SJCRH30 (cell line): ENCODE measurements at places on chromosomes 3 and 15.
A peak's percentile ranks its signal among the peaks of the same experiment; 100 is the strongest.

- no peak for DNase-seq
These were observed 59.3 kb downstream of the CTDSPL start for GRCh38 chr3:37921025-37921424.

- DNase-seq: no peak
These were observed 32.9 kb upstream of the ACAD9 start for GRCh38 chr3:128846486-128846891.

DNA sequence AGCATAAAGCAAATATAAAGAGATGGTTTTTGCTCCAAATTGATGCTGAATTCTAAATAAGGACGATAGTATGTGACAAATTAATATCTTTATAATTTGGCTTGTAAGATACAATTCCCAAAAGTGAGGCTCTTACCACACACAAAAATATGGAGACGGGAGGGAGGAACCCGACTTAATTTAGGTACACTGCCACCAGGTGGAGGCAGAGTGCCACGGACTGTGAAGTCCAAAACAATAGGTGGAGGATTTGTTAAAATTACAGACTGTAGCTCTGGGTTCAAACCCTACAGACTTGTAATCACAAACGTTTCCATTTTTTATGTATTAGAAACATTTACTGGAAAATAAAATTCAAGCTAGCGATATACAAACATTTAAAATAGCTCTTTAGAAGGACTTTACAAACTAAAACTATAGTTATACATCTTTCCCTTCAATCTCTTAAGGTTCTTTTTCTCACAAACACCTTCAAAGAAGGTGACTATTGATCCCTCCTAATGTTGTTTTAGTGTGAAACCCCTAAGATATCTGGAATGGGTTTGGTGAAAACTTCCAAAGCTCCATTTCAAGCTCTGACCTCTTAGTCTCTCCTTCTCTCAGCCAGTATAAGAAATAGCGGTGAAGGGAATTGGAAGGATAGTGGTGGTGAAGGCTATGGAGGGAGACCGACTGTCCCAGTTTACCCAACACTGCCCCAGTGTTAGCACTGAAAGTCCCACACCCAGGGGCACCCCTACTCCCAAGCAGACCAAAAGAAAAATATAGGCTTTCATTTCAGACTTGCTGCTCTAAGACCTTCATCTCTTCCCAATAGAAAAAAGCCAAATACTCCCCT lies 89.7 kb downstream of the AQP9 start:
- peak; percentile 92 for DNase-seq

DNA sequence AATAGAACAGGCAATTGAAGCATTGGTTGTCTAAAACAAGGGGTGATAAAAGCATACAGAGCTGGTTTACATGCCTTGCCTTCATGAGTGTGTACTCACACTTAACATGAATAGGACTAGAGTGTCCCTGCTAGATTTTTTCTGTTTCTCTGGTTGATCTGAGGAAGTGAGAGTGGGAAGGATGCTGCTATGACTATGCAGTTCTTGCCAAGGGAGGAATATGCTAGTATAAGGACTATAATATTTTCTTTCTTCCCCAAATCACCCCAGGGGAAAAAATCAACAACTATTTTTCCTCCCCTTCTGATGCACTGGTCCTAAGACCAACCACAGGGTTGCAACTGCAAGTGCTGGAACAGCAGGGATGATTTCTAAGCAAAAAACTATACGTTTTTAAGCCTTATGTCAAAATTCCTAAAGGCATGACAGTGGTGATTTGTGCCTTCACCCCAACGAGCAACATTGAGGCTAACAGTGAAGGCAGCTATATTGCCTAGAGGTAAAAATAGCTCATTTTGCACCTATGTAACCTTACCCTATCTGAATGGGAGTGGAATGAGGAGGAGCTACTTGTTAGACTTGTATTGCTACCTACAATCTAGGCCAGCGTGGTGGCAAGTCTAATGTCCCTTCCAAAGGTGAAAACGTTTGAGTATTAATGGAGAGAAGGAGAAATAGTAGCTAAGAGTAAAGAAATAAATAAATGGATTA lies 33.5 kb upstream of the USP8 start:
- DNase-seq: no peak

- no peak for DNase-seq
These were observed 28.8 kb downstream of the ST6GAL1 start for GRCh38 chr3:186959029-186959624.

DNA sequence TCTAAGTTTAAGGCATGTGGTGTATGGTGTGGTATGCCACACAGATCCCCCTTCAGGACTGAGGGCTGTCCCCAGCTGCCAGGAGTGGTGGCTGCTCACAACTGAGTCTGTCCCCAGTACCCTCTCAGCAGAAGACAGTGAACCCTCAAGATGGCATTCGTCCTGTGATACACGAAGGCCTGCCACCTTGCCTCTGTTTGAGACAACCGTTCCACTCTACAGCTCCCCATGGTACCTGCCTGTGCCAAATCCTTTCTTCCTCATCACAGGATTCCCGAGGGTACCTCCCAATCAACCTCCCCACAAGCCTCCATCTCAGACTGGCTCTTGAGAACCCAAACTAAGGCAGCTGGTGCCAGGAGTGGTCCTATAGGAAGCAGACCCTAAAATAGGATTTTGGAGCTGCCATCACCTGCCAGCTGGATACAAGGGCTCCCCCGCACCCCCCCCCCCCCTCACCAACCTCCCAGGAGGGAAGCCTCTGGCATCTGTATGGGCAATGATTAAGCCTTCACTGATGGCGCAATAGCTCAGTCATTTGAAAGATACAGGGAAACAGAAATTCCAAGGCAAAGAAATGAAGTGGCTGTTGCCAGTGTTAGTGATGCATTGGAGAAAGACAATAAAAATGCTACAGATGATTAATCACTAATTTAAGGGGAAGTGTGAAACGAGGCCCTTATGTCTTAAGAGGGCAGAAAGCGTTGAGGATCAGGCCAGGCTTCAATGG lies 230.0 kb upstream of the LYSMD4 start:
- no peak for DNase-seq

GRCh38 chr3:86563400-86563970 lies 427.5 kb downstream of the VGLL3 start:
- peak; percentile 63 for DNase-seq

DNA sequence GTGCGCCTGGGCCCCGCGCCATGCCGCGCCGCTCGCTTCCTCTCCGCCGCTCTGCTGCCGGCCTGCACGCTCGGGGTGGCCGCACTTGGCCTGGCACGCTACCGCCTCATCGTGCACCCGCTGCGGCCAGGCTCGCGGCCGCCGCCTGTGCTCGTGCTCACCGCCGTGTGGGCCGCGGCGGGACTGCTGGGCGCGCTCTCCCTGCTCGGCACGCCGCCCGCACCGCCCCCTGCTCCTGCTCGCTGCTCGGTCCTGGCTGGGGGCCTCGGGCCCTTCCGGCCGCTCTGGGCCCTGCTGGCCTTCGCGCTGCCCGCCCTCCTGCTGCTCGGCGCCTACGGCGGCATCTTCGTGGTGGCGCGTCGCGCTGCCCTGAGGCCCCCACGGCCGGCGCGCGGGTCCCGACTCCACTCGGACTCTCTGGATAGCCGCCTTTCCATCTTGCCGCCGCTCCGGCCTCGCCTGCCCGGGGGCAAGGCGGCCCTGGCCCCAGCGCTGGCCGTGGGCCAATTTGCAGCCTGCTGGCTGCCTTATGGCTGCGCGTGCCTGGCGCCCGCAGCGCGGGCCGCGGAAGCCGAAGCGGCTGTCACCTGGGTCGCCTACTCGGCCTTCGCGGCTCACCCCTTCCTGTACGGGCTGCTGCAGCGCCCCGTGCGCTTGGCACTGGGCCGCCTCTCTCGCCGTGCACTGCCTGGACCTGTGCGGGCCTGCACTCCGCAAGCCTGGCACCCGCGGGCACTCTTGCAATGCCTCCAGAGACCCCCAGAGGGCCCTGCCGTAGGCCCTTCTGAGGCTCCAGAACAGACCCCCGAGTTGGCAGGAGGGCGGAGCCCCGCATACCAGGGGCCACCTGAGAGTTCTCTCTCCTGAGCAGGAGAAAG lies 951 bp downstream of the GPR62 start:
- DNase-seq: no peak

- no peak for DNase-seq
These were observed 228.1 kb downstream of the ADAMTS9 start for GRCh38 chr3:64459711-64460110.

GRCh38 chr15:48381861-48382260 lies 50.6 kb downstream of the DUT start:
- no peak for DNase-seq

DNA sequence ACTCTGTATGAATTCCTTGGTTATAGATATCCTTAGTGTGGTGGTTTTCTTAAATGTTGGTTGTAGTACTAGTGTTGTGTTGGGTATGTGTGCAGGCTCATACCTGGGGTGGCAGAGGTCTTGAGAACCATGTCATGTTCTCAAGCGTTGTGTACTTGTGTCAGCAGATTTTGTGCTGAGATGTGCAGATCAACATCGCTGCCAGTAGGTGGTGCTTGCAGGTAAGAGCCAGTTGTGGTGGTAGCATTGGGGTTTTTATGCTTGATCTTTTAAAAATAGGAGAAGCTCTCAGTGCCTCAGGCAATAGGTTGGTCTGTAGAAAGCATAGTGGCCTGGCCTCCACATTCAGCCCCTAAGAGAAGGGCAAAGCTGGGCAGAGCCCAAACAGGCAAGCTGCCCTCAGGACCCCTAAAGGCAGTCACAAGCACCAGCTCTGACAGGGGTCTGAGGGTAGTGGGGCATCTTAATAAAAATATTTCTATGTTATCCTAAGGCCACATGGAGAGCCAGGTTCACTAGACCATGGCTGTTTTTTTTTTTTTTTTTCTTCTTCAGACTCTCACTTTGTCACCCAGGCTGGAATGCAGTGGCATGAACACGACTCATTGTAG lies 164.0 kb downstream of the IL20RB start:
- peak; percentile 79 for DNase-seq

GRCh38 chr15:88701561-88702095 lies 62.8 kb downstream of the ISG20 start:
- DNase-seq: peak; percentile 21

DNA sequence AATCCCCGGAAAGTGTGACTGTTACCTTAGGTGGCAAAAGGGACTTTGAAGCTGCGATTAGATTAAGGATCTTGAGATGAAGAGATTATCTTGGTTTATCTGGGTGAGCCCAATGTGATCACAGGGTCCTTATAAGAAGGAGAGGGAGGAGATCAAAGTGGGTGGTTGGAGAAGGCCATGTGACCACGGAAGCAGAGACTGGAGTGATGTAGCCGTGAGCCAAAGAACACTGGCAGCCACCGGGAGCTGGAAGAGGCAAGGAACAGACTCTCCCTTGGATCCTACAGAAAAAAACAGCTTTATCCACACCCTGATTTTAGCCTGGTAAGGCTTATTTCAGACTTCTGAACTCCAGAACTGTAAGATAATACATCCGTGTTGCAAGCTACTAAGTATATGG lies 29.9 kb downstream of the CRABP1 start:
- no peak for DNase-seq

GRCh38 chr15:35327789-35328188 lies 218.2 kb downstream of the DPH6 start:
- no peak for DNase-seq

DNA sequence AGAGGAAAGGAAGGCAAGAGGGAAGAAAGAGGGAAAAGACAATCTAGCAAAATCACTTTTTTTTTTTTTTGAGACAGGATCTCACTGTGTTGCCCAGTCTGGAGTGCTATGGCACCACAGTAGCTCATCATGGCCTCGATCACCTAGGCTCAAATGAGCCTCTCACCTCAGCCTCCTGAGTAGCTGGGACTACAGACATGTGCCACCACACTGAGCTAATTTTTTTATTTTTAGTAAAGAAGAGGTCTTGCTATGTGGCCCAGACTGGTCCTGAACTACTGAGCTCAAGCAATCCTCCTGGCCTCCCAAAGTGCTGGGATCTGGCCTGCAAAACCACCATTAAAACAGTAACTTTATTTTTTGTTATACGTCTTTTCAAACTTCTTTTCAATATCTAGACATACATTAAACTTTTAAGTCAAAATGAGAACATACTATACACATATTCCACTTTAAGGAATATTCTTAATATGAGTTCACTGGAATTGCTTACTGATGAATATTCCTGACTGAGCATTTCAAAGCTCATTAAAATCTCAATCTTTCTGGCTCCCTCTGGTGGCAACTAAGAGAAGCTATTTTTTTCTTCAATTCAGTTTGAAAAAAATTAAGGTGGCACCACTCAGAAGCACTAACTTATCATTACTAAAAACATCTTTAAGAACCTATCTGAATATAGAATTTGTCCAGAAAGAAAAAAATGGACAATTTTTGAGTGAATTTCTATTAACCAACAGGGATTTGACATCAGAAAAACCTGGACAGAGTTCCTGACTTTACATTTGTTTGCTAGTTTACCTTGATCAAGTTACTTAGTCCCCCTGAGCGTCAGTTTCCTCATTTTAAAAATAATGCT lies 40.9 kb downstream of the UACA start:
- DNase-seq: no peak

GRCh38 chr3:170980399-170980798 lies 46.1 kb downstream of the SLC2A2 start:
- DNase-seq: no peak

DNA sequence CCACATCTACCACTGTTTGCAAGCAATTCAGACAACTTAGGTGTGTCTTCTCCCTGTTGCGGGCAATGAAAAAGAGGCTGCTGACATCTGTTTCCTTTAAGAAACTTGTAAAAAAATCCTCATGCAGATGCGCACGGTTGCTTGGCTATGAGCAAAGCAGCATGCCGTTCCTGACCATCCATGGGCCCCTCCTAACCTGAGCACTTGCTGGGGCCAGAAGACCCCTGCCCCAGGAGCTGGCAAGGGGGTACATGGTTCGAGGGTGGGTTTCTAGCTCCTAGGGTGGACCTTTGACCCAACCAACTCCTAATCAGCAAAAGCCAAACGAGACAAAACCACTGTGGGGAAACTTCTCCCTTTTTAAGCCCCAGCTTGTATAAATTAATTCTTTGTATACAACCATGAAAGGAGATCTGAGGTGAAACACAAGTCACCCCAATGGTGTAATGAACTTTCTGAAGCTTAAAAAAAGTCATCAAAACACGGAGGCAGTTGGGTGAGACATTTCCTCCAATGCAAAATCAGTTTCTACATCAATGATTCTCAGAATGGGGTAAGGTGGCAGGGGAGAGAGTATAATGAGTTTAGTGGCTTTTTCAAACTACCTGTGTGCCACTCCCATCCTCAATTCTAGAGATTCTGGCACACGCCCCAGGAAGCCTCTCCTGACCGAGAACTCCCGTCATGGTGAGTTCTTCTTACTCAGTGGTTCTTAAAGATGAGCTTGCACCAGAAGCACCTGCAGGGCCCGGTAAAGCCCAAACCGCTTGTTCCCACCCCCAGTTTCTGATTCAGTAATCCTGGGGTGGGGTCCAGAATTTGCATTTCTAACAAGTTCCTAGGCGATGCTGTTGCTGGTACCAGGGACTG lies 44.1 kb downstream of the CPN2 start:
- DNase-seq: no peak

GRCh38 chr15:80970658-80971057 lies 19.0 kb downstream of the MESD start:
- no peak for DNase-seq

DNA sequence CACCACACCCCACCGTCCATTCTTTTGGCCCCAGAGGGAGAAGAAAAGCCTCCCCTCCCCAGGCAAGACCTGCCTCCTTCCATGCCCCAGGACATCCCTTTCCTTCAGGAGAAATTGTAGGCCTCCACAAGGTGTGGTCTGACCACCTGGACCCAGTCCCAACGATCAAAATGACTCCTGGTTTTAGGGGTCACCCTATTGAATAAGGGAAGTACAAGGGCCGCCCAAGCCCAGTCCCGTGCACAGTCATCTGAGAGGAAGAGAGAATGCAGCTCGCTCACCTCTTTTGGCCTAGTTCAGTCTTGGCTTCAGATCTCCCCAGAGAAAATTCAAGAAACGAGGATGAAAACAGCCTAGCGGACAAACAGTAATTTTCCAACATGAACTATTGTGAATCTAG lies 249.1 kb downstream of the UACA start:
- no peak for DNase-seq
